ENCODE measurements at places on chromosomes 12 and 14. TPM values are rescaled to one million over a fixed set of nuclear protein-coding genes. Genes with fewer than 3 reads are reported as not detected.

The RPGRIP1 gene
- polyA plus RNA-seq = 0.57 TPM

The IFI27 gene
- polyA plus RNA-seq = 7.5 TPM

The SCNN1A gene
- polyA plus RNA-seq = 67.9 TPM

The HRK gene
- 0.56 TPM for polyA plus RNA-seq

The CACNA1C gene
- 7.9 TPM for polyA plus RNA-seq

The MYRFL gene
- polyA plus RNA-seq = 1.6 TPM

The TRPV4 gene
- polyA plus RNA-seq = 13.5 TPM

The WIF1 gene
- polyA plus RNA-seq = 1.9 TPM

The PAX9 gene
- 0.36 TPM for polyA plus RNA-seq

The POTEG gene
- 0.10 TPM for polyA plus RNA-seq

The BICDL1 gene
- 39.4 TPM for polyA plus RNA-seq

The RNF212B gene
- 1.3 TPM for polyA plus RNA-seq

The CTSG gene
- polyA plus RNA-seq = 1.2 TPM

The BEGAIN gene
- 3.0 TPM for polyA plus RNA-seq

The TMED10 gene
- polyA plus RNA-seq = 285 TPM

The LAG3 gene
- polyA plus RNA-seq = 1.9 TPM

The FAIM2 gene
- polyA plus RNA-seq = 6.1 TPM

The BMP4 gene
- 45.5 TPM for polyA plus RNA-seq

The CMA1 gene
- not detected for polyA plus RNA-seq

The CLEC4D gene
- polyA plus RNA-seq = 0.30 TPM

The KRT7 gene
- 48.4 TPM for polyA plus RNA-seq

The KLHL33 gene
- polyA plus RNA-seq = 0.48 TPM

The CPM gene
- polyA plus RNA-seq = 27.6 TPM

The CLEC7A gene
- 1.3 TPM for polyA plus RNA-seq

The WASHC3 gene
- polyA plus RNA-seq = 54.3 TPM

The HCAR1 gene
- 2.5 TPM for polyA plus RNA-seq

The MAP4K5 gene
- 44.7 TPM for polyA plus RNA-seq

The OTUB2 gene
- polyA plus RNA-seq = 5.1 TPM

The SLC38A4 gene
- 22.1 TPM for polyA plus RNA-seq

The DNAJC22 gene
- 22.5 TPM for polyA plus RNA-seq

The LRTM2 gene
- polyA plus RNA-seq = 0.44 TPM

The AICDA gene
- polyA plus RNA-seq = 0.49 TPM

The DPPA3 gene
- polyA plus RNA-seq = 0.05 TPM

The SLCO1C1 gene
- polyA plus RNA-seq = 1.2 TPM

The YARS2 gene
- 33.9 TPM for polyA plus RNA-seq

The ZDHHC22 gene
- polyA plus RNA-seq = 0.38 TPM

The PARP11 gene
- 14.6 TPM for polyA plus RNA-seq

The MEG3 gene
- polyA plus RNA-seq = 87.8 TPM

The ENDOU gene
- 0.41 TPM for polyA plus RNA-seq

The FAM234B gene
- polyA plus RNA-seq = 13.5 TPM

The FITM1 gene
- polyA plus RNA-seq = 1.2 TPM

The SLC6A15 gene
- polyA plus RNA-seq = 0.61 TPM

The KRT77 gene
- polyA plus RNA-seq = not detected

The KLRF2 gene
- polyA plus RNA-seq = not detected

The FGF23 gene
- polyA plus RNA-seq = 0.12 TPM

The SIRT4 gene
- 3.8 TPM for polyA plus RNA-seq

The NOVA1 gene
- 32.1 TPM for polyA plus RNA-seq

The LACRT gene
- polyA plus RNA-seq = not detected

The FAM186B gene
- polyA plus RNA-seq = 1.00 TPM

The SLC2A14 gene
- 0.32 TPM for polyA plus RNA-seq

The FGD6 gene
- polyA plus RNA-seq = 11.6 TPM

The FOXN4 gene
- 1.5 TPM for polyA plus RNA-seq

The NOP9 gene
- 27.7 TPM for polyA plus RNA-seq

The GYS2 gene
- not detected for polyA plus RNA-seq

The PIP4K2C gene
- 41.6 TPM for polyA plus RNA-seq

The WNT1 gene
- not detected for polyA plus RNA-seq

The HOXC6 gene
- polyA plus RNA-seq = 36.8 TPM
